ENCODE measurements at places on chromosomes 2 and 18.

GRCh38 chr2:10336283-10336682 is 33.6 kb downstream of the HPCAL1 start:
- no peak for DNase-seq

- no peak for DNase-seq
Observed at GRCh38 chr2:26243470-26244308, 743 bp downstream of the HADHA start.

- DNase-seq, result no peak
Observed at GRCh38 chr18:58754544-58755068, 83.3 kb downstream of the MALT1 start.

DNA sequence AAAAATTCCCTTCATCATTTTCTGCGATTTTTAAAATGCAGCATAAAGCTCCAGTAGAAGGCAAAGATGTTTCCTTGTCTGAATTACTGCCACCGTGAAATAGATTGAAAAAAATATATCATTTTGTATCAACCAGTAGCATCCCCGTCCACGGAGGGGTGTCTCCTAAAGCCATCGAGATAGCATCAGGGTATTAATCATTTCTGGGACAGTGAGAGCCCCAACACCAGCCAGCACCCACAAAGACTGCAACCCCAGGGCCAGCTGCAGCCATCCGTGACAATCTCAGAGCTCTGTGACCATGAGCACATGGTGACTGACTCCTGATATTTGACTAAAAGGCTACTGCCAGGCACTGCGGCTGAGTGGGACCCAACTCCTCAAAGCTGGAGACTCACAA is 64.1 kb upstream of the SIX3 start:
- no peak for DNase-seq

DNA sequence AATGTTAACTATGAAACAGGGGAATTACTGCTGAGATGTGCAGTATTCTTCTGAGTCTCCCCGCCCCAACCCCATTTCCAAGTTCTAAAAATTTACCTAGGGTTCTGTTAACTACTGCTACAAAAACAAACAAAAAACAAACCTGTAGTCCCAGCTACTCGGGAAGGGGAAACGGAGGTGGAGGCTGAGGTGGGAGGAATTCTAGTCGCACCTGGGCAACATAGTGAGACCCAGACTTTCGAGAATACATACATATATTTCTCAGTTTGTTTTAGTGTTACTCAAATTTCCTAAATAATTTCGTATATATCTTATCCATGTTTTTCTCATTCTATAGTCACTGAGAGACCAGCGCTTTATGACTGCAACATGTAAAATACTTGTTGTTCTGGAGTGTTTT is 989 bp downstream of the STAM2 start:
- no peak for DNase-seq

DNA sequence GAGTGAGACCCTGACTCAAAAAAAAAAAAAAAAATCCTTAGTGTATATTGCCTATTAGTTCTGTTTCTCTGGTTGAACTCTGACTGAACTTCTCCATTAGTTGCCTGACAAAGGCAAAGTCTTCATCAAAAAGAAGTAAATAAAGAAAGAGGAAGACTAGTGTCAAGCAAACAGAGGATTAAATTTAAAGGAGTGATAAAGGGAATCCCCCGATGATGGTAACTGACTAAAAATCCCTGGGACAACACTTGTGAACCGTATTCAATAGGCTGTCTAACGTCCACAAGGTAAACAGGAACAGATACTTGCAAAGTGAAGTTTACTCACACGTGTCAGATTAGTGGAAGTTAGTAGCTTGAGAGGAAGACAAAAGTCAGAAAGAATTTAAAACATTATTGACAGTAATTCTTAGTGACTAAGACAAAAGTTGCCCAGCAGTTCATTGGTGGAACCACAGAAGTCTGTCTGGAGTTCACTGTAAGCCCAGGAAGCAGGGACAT is 26.2 kb upstream of the SPOPL start:
- DNase-seq, result peak; percentile 15

DNA sequence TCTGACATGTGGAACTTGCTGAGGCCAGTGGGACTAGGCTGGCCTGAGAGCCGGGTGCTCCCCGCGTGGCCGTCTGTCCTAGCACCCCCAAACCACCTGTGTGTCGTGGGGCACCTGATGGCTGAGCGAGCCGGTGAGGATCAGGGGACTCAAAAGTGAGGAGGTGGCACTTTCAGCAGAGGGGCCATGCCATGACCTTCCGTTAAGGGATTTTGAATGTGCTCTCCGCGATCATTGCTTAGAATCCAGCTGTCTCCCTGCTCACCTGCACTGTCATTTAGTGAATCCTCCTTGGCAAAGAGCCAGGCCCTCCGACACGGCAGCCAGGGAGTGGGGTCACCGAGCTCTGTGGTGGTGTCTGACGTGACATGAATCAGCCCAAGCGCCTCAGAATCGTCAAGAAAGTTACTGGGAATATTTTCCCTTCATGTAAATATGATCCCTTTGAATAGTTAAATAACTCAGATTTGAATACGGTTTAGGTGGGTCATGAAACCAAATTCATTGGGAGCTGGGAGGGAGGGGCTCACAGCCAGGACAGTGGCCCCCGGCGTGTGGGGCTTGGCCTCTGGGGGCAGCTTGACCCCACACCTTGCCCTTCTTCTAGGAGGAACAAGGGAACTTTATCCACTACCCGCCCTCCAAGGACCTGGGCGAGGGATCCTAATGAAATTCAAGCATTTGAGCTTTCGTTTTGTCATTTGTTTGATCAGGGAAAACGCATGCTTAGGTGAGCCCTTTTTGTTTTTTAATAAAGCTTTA is 9.5 kb downstream of the NFATC1 start:
- DNase-seq, result no peak

- DNase-seq, result peak; percentile 62
Observed at GRCh38 chr2:42810971-42811811, 18.8 kb upstream of the HAAO start.

DNA sequence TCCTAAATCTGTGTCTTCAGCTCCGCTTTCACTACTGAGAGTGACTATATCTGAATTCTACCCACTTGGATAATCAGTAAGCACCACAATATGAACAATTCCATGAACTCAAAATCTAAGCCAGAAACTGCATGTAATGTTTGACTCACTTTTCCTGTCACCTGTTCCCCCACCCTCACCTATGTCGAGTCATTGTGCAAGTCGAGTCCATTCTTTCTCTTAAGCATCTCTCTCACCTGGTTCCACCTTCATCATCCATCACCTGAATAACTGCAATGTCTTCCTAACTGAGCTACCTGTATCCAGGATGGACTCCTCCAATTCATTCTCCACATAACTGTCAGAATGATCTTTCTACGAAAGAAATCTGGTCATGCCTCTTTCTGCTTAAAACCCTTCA is 58.2 kb downstream of the PPP1R1C start:
- no peak for DNase-seq

DNA sequence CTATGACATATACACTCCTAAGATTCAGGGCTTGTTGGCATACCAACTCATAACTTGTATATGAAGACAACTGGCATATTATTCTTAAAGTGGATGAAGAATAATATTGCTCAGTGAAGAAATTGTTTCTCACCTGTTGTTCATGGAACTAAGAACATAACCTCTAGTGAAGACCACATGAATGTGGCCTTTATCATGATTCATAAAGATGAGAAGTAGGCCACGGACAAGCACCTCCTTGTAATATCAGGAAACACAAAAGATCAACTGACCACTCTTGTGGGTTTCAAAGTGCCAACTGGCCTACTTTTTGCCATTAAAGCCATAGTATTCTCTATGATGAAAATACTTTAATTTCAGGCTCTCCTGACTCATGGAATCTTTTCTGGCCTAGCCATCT is 407.4 kb downstream of the GRB14 start:
- DNase-seq, result no peak

DNA sequence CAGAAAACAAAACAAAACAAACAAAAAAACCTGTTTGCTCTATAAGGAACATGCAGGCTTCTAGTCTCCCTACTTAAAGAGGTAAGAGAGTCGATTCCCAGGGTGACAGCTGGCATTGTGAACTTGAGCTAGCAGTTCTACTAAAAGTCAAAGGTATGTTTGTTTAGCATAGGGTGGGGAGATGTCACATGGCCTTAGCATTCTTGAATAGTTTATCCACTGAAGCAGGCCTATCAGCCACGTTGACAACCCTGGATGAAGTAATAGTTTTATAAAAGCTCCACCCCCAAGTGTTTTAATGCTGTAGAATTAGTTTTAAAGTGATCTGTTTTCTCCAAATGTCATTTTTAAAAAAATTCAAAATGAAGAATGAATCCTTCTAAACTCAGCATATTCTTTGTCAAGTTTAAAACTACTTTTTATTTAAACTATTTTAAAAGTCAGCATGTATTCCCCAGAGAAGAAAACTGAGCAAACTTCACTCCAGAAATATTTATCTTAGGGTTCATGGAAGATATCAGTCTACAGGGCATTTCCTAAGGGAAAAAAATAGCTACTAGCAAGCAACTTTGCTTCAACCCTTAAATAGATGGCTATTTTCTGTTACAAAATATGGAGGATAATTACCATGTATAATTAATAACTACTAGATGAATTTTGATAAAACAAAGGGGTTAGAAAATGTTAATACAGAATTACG is 1.7 kb downstream of the MYOM1 start:
- DNase-seq, result no peak

DNA sequence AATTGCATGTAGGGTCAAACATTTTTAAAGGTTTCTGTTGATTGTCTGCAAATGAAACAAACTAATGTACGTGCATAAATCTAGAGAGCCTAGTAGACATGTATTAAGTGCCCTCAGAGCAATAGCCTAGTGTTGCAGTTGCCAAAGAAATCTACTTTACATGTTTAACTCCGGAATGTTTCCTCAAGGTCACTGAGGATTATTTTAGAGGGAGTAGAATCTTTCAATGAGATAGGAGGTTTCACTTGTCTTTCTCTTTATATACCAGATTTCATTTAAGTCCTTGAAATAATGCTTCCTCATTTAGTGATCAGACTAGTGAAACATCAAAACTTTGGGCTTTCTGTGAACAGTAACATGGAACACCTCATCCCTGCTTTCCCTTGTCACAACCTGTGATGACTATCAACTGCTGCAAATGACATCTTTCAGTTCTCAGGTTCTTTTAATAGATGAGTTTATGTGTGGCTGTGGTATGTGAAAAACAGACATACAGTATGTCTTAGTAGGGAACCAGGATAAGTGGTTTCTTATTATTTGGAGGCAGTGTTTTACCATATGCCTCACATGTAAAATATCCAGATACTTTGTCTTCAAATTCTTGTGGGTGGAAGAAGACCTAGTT is 5.5 kb downstream of the UBE2E3 start:
- no peak for DNase-seq

DNA sequence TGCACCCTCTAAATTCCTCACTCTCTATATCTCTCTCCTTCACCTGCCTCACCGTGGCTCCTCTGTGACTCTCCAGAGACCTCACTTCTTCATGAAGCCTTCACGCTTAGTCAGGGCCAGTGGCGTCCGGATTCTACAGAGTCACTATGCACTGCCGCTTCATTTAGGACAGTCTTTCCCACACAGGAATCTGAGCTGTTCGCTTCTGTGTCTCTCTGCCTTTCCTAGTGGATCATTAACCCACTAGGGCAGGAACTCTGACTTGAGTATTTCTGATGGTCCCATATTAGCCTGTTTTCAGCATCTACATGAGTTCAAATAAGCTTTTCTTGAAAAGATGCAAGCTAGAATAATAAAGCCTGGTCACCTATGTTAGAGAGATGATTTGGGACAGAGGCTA is 180.2 kb upstream of the DOK6 start:
- no peak for DNase-seq

DNA sequence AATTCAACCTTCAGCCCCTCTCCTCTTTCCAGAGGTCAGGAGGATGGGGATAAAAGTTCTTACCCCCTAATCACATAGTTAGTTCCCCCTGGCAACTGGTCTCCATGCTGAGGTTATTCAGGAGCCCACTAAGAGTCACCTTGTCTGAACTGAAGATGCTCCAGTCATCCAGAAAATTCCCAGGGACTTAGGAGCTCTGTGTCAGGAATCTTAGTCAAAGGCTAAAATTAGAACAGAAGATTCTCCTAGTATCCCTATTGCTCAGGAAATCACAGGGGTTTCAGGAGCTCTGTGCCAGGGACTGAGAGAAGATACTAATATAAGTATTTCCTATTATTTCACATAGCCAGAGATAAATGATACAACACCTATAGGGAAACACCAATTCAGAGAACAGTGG is 37.3 kb upstream of the LONRF2 start:
- DNase-seq, result no peak

DNA sequence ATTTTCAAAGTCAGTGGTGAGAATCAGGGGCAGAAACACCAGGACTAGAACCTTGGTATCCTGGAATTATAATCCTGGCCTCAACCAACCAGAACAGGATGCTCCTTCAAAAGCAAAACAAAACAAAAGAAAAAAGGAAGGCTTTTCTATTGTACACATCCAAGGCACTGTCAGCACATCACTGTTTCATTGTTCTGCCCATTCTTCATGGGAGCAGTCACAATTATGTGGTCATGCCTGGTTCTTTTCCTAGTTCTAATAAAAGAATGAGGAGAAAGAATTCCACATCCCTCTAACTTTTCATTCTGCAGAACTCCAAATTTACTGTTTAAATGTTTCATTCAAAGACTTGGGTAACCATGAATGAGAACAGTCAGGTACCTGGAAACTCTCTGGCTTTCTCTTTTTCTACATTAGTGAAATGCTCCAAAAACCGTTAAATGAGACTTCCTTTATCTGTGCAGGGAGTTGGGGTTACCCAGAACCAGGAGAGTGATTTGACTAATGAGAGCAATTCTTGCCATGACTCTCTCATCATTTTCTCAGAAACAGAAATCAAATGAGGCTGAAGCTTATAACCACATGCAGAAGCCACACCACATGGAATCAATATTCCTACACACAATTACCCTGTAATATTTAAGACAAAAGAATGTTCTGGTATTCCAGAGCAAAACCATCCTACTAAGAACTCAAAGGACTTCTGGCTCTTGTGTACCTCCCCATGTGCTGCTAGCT is 110.9 kb upstream of the CCDC150 start:
- peak; percentile 31 for DNase-seq

Measured in GM13977 (cell line).